ENCODE measurements at places on chromosomes 1 and 21. TPM values are rescaled to one million over a fixed set of nuclear protein-coding genes. Genes with fewer than 3 reads are reported as not detected.

DNA sequence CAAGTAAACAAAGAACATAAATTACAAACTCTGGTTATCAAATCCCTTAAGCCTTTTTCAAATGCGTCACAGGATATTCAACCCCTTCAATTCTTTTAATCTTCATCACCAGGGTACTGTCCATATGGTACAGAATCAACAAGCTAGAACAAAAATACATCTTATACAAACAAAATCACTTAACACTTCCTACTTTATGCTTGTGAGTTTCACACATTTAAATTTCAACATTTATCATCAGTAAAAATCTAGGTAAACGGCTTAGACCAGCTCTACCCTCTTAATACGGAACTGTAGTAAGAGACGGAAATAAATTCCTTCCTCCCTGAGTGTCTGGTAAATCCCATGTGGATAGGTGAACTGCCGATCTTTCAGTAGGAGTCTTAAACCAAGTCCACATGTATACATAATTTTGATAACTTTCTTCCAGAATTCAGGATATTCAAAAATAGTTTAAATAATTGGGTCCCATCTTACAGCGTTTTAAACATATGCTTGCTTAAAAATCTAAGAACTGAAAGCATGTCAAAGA lies 1.0 kb downstream of the CCDC181 start:
- DNase-seq = no peak

The ILDR2 gene
- 0.48 TPM for total RNA-seq

DNA sequence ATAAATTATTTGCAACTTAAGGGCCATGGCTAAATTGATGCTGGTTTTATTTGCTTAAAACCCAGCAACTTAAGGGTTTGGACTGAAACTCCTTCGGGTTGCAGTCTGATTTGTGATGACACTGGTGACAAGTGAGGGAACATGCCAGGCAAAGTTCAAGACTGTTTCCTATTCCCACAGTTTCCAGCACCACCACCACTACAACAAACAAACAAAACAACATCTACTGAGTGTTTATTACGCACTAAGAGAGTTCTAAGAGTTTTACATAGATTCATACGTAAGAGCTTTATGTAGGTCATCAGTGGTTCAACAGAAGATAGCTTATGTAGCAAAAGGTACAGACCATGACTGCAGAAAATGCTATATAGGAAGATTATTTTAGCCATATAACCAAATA lies 1582.1 kb downstream of the BRINP3 start:
- DNase-seq = no peak

- DNase-seq = no peak
Observed at GRCh38 chr1:10340930-10341590, 57.8 kb upstream of the PGD start.

DNA sequence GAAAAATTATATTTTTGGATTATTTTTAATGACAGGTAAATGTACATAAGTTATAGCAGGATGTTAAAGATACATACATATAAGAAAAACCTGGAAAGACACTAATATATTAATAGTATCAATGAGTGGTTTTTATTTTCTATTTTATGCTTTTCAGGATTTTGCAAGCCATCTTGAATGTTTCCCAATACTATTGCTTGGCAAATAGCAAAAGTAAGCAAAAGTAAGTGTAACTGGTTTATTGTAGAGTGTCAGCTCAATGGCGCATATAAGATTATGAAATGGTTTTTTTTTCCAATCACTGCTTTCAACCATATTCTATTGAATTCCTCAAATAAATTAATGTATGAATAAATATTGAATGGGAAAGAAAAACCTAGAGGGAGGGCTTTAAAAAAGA lies 36.4 kb downstream of the ZNF684 start:
- DNase-seq = no peak

The SPATA21 gene
- not detected for total RNA-seq

DNA sequence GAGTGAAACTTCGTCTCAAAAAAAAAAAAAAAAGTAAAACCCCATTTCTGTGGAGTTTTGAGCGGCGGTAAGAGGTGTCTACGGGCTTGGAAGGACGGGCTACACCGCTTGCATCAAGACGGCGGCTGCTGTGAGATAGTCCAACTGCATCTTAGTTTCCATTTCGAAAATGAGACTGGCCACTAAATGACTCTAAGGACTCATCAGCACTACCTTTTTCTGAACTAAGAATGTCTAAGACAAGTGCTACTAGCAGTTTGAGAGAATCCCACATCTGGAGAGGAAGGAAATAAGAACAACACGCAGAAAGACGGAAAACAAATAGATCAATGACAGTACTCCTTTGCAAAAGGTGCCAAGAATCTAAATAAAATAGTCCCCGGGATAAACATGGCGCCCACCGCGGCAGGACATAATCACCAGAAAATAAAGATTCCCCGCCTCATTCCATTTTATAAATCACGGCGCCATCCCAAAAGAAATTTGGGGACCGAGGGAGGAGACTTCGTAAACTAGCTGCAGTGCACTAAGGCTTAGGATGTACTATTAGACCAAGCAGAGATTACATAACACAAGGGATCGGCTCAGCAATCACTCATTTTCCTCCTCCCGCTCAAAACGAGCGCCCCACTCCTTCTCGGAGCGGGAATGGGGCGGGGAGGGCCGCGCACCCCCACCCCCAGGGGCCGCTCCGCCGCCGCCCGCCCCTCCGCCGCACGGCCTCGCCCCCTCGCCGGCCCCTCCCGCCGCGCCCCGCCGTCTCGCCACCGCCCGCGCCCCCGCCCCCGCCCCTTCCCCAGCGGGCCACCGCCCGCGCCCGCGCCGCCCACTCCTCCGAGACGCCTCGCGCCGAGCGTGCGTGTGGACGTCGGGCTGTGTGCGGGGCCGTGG lies 1.1 kb downstream of the POGZ start:
- peak; percentile 73 for DNase-seq

The PTPRF gene
- total RNA-seq = 101 TPM

The PCAT6 gene
- not detected for total RNA-seq

The LRRC7 gene
- total RNA-seq = not detected

DNA sequence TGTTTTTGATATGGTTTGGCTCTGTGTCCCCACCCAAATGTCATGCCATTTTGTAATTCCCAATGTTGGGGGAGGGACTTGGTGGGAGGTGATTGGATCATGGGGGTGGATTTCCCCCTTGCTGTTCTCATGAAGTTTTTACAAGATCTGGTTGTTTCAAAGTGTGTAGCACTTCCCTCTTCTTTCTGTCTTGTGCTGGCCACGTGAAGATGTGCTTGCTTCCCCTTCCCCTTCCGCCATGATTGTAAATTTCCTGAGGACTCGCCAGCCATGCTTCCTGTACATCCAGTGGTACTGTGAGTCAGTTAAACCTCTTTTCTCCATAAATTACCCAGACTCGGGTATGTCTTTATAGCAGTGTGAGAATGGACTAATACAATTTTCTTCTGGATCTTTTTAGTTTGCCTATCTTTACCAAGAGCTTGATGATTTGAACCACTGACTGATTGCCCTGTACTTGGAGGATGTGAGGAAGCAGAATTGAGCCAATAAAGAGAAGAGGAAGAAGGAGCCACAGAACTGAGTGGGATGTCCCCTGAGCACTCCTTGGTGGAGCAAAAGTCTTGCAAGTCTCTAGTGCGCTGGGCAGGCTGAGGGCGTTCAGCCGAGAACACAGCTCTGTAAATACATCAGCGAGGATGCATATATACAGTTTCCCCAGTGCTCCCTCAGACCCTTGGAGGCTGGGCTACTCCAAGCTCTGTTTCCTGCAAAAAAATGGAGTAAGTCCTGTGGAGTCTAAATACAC lies 102.6 kb downstream of the CYYR1 start:
- DNase-seq = no peak

DNA sequence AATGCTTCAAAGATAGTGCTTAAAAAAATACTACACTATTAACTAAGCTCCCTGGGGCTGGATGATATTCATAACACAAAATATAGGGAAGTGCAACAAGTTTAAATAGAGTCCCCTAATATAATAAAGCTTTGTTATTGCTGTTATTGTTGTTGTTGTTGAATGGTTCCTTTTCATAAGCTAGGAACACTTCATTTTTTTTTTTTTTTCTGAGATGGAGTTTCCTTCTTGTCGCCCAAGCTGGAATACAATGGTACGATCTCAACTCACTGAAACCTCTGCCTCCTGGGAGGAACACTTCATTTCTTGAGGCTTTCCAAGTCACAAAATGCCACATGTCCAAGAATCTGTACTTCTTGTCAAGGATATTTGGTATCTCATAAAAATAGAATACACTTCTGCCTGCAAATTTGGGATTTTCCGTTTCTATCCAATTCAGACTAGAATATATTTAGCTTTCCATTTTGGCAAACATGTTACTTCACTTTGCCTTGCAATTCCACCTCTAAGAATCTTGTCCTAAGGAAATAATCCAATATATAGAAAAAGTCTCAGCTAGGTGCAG lies 21.1 kb downstream of the WDR47 start:
- DNase-seq = no peak

The S100A1 gene
- 0.15 TPM for total RNA-seq

- no peak for DNase-seq
Observed at GRCh38 chr1:70314706-70315304, 39.7 kb downstream of the ANKRD13C start.

GRCh38 chr1:182739545-182739944 lies 50.0 kb upstream of the NPL start:
- no peak for DNase-seq

The ASH1L gene
- 18.9 TPM for total RNA-seq

The PPP1R12B gene
- 13.7 TPM for total RNA-seq

DNA sequence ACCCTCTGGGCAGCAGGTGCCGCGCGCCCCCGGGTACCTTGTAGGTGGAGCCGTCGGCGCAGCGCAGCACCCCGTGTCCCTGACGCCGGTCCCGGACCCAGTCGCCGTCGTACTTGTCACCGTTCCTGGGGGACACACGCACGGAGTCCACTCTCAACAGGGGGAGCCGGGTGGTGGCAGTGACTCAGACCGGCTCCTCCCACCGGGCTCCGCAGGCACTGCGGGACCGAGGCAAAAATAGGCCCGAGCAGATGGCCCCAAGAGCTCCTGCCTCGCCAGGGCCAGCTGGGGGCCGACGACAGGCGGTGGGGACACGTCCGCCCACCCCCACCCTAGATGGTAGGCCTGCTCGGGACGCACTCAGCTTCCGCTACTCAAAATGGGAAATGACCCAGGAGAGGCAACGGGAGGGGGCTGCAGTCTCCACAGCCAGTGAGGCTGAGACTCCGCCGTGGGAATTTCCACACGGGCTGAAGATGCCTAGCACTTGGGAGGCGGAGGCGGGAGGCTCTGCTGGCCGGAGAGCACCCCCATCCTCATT lies 6.3 kb downstream of the MORN1 start:
- no peak for DNase-seq

The ADORA3 gene
- not detected for total RNA-seq

DNA sequence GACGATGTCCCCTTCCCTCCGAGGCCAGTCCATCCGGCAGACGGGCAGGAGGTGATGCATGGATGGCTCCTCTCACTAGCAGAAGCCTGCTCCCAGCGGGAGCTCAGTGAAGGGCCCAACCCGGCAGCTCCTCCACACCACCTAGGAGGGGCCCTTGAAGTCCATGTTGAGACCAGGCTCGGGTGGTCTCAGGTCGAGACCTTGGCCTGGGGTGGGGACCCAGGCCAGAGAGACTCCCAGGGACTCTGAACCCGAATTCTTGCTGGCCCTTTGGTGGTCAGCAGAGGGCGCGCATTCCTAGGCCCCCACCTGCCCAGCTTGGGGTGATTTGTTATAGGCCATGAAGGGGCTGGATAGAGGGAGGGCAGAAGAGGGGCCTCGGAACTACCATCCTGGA lies 642 bp upstream of the NT5C1A start:
- no peak for DNase-seq

The NID1 gene
- not detected for total RNA-seq
